ENCODE measurements at places on chromosomes 2 and 18.
A peak's percentile ranks its signal among the peaks of the same experiment; 100 is the strongest.

GRCh38 chr2:223465793-223466192, 136.4 kb downstream of the SCG2 start:
- peak; percentile 98 for DNase-seq

- peak; percentile 73 for DNase-seq
Measured at GRCh38 chr2:51329512-51329911, 297.6 kb upstream of the NRXN1 start.

GRCh38 chr18:7622721-7623120, 55.6 kb downstream of the PTPRM start:
- DNase-seq, result no peak

GRCh38 chr2:80246534-80246933, 58.0 kb downstream of the LRRTM1 start:
- no peak for DNase-seq

DNA sequence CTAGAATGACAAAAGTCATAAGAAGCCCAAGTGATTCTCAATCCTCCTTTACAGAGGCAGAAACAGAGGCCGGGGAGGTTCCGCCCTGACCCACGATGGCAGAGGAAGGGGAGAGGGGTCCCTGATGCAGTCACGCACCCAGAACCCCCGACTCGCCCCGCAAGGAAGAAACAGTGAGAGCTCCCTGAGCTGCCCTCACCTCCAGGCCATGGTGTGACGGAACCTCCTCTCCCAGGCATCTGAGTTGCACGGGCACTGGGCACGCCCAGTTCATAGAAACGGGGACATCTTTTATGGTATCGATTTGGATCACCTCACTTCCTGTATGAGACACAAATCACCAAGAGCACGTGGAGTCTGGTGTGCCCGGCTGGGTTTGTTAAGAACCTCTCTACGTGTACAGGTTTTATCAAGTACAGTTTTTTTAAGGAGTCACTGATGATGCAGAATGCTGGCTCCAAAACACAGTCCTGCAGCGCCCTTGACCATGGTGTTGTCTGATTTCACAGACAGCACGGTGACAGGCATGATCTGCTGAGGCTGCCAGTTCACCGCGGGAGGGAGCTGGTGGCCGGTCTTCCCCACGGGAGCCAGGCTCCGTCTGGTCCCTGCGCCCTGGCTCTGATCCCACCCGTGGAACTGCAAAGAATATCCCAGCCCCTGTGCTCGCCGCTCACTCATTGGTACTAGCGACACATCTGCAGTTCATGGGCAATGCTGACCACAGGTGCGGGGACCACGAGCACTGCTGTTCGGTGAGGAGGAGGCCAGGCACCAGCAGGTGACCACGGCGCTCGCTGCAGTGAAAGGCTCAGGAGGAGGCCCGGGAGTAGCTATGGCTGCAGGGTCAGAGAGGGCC, 35.6 kb downstream of the PXDN start:
- DNase-seq, result no peak

GRCh38 chr18:49884959-49885358, 71.6 kb upstream of the ACAA2 start:
- no peak for DNase-seq

- DNase-seq, result no peak
Measured at GRCh38 chr2:159146996-159147666, 139.4 kb downstream of the WDSUB1 start.

DNA sequence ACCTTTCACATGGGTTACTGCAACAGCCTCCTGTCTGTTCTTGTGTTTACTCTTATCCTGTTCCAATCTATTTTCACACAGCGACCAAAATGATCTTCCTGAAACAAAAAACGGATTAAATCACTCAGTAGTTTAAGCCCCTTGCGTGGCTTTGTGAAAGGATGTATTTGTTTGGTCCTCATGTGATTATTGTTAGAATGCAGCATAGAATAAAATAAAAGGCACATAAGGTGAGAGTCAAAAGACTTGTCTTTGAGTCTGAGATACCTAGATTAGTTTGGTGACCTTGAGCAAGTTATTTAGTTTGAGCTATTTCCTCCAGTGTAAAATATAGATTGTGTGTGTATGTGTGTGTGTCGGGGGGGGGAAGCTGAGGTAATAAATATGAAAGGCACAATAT, 72.4 kb downstream of the EML4 start:
- DNase-seq, result no peak

DNA sequence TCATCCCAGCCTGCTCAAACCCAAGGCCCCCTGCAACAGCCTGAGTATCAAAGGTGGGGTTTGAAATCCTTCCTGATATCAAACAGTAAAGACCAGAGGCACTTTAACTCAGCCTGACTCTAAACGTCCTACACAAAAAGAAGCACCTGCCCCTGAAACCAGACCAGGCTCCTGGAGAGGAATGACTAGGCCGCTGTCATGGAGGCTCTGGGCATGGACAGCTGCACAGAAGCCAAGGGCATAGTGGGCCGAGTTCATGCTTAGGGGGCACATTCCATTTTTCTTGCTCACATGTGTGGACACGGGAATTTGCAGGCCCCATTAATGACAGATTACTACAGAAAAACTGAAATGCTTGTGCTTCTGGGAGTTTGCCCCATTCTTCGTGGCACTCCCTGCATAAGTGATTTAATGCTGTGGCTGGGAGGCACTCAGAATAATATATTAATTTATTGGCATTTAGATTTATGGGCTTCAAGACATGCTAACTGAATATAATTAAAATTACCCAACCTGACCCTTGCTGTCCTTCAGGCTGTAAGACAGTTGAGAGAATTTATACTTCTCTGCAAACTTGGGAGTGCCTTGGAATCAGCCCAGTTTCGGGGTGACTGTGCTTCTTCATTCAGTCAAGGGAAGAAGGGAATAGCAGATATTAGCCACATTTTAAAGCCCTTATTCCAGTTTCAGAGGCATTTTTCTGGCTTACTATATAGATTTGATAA, 105.5 kb downstream of the GYPC start:
- no peak for DNase-seq

GRCh38 chr2:181853696-181854095, 37.8 kb upstream of the ITPRID2 start:
- DNase-seq, result no peak

GRCh38 chr2:136490100-136490499, 275.2 kb upstream of the THSD7B start:
- no peak for DNase-seq

- no peak for DNase-seq
Measured at GRCh38 chr2:172086241-172087206, 1.2 kb downstream of the DLX1 start.

DNA sequence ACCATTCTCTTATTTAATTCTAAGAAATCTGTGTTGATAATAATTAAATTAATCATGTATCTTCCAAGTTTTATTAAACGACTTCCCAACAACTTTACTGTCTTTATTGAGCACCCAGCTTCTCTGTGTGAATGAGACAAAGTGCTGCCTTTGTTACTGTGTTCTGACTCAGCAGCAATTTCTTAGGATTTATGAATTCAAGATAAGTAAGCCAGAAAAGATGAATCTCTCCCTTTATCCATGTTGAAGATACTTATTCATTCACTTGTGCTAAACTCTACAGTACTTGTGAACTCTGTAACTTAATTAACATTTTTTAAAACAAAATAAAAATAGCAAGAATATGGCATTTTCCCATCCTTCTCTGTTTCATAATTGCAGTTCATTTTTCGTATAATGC, 1403.3 kb upstream of the DDX18 start:
- DNase-seq, result no peak

- DNase-seq, result no peak
Measured at GRCh38 chr2:226763320-226763719, 36.3 kb downstream of the IRS1 start.

DNA sequence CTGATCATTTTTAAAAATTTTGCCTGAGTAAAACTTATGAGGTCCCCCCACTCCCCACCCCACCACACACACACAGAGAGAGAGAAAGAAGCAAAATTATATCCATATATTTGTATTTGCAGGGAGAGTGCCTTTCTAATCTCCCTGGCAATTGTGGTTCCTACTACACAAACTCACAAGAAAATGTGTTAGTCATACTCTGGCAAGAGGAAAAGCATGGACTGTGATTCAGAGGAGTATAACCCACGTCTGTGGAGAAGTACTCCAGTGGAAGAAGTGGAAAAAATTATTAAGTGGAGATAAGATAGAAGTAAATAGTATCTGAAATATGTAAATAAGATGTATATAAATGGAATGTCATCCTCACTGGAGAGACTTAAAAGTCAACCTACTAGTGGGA, 114.0 kb downstream of the DSEL start:
- peak; percentile 69 for DNase-seq

DNA sequence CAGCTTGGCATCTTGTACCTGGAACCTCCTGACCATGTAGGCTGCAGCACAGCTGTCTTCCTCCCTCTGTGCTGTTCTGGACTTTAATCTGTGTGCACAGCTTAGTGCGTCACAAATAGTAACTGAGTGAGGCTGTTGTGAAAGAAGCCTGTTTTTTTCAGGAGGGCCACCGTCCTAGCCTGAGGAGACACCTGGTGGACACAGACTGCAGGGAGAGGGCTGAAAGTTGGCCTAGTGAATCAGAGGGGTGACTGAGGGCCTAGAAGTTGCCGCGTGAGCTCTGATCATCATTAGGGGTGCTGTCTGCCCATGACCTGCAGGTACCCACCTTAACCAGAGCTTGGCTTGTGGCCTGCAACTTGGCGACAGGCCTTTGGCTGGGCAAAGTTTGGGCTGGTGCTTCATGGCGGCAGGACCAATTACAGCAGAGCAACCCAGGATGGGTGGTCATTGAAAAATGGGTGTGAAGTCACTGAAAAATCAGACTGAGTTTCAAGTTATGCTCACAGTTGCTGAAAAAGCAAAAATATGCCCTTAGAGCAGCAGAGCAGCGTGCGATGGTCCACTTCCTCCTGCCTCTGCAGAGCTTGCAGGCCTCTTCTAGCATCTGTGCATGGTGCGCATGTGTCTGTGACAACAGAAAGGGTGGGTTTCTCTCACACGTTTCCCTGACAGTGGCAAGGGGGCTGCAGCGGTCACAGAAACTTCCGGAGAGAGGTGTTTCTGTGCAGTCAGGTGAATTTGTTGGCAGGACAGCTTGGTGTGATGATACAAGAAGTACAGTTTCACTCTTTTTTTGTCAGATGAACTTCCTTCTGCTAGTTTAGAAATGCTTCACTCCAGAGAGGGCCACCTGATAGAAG, 9.6 kb downstream of the GDF7 start:
- no peak for DNase-seq

DNA sequence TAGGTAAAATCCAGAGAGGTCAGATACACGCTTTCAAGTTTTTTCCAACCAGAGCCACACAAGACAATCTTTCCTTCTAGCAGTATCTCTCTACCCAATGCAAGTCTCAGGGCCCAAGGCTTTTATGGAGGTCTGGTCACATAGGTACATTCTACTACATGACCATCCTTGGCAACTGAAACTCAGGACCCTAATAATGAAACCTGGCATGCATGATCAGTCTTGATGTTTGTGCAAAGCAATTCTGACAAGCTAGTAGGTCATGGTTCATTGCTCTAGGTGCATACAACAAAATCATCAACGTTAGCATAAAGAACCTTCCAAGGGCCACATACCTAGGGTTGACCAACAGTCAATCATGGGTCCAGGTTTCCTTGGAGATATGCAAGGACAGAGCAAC, 33.2 kb upstream of the CCDC88A start:
- no peak for DNase-seq
